Retina (tissue), 1 donor: ENCODE measurements at places on chromosomes 16 and 17.
A peak's percentile ranks its signal among the peaks of the same experiment; 100 is the strongest.

DNA sequence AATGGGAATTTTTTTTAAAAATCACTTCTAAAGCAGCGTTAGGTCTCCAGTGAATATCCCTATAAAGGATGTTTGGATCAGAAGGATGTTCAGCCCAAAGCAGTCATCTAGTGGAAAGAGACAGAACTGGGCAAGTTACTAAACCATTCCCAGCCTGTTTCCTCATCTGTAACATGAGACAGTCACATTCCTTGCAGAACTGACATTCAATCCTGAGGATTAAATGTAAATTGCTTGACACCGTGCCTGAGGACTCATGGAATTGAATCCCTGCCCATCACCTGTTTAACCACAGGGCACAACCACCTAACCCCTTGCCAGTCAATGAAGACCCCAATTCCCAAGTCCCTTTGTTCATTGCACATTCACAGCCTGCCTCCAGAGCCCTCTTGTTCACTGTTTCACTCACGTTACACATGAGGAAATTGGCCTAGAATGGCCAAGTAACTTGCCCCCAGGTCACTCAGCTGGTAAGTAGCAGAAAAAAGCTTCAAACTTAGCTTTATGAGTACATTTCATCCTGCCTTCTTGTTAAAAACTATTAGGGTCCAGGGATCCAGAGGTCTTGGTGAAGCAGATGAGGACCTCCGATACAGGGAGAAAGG lies 1.4 kb downstream of the CMTM2 start:
- no peak for DNase-seq

GRCh38 chr16:81547194-81547938 lies 102.8 kb downstream of the CMIP start:
- DNase-seq: no peak

DNA sequence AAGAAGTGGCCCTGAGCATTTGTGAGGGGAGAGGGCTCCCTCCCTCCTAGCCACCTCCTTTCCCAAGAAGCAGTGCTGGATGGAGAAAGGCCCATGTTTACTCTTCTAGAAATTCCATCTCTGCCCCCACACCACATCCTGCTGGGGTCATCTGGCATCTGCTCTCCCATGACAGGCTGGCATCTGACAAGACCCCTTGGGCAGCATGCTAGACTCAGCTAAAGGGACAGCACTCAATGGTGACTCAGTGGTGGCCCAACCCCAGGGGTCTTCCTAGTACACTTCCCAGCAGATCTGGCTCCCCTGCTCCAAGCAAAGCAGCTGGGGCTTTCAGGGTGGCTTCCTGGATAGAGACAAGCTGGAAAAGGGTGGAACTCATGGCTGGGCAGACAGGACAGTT lies 14.4 kb downstream of the SLC38A7 start:
- no peak for DNase-seq

GRCh38 chr17:42541041-42541833 lies 5.2 kb downstream of the NAGLU start:
- DNase-seq: no peak

DNA sequence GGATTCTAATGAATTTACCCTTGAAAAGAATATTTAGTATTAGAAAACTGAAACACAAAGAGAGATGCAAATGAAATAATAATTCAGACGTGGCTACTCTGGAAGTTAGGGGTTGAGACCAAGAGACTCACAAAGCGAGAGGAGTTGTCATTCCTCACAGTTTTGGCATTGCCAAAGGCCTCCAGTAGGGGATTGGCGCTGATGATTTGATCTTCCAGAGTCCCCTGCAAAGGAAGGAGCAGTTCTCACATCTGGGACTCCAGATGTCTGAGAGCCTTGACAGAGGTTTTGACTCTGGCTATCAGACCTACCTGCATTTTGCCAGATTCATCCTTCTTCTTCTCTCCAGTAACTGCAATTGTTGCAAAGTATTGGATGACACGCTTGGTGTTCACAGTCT lies 6.6 kb downstream of the MYH8 start:
- DNase-seq: no peak

DNA sequence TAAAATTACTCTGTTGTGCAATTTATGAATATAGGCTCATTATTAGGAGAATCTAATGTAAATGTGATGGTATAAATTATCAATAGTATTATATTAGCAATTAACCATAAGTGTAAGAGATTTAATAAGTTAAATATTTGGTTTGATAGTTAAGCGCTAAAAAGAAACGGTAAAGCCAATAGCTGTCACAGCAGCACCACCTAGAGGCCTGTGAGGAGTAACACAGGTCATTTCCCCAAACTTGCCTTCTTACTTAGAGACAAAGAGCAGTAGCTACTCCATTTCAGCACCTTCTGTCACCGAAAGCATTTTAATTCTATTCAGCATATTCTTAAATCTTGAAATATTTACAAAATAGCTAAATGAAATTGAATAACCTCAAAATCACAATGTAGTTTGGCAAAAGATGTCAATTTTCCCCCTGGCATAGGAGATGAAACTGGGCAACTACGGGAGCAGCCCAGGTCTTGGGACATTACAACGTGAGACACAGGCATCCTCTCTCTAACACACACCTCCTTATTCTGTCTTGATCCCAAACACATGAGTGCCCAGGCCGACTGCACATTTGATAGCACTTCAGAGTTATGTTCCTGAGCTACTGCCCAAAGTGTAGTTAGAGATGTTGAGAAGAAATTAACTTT lies 14.3 kb upstream of the DYNLRB2 start:
- peak; percentile 70 for DNase-seq

- no peak for DNase-seq
Observed at GRCh38 chr16:14616280-14616679, 13.8 kb downstream of the PARN start.

DNA sequence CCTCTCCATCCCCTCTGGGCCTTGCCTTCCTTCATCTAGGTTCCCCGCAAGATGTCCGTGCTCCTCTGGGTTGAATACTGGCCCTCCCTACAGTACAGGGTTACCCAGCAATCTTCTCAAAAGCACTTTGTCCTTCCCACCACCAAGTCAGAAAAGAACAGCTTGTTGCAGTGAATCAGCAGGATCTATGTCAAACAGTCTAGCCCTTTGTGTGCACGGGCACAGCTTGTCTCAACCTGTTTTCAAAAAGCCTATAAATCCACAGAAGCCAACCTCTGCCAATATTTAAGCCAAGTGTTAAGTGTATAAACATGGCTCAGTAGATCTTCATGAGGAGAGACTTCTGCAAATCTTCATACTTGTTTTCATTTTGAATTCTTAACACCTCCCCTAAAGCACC lies 25.2 kb downstream of the C17orf67 start:
- DNase-seq: no peak

- DNase-seq: no peak
Observed at GRCh38 chr17:46979147-46979863, at the start of gene RPRML. Gene RPRML, minus strand, starts transcription at chr17:46979253. Its CDS starts 246 bp downstream, at chr17:46979007.

GRCh38 chr16:54928411-54929089 lies 2.1 kb upstream of the IRX5 start:
- peak; percentile 79 for DNase-seq

DNA sequence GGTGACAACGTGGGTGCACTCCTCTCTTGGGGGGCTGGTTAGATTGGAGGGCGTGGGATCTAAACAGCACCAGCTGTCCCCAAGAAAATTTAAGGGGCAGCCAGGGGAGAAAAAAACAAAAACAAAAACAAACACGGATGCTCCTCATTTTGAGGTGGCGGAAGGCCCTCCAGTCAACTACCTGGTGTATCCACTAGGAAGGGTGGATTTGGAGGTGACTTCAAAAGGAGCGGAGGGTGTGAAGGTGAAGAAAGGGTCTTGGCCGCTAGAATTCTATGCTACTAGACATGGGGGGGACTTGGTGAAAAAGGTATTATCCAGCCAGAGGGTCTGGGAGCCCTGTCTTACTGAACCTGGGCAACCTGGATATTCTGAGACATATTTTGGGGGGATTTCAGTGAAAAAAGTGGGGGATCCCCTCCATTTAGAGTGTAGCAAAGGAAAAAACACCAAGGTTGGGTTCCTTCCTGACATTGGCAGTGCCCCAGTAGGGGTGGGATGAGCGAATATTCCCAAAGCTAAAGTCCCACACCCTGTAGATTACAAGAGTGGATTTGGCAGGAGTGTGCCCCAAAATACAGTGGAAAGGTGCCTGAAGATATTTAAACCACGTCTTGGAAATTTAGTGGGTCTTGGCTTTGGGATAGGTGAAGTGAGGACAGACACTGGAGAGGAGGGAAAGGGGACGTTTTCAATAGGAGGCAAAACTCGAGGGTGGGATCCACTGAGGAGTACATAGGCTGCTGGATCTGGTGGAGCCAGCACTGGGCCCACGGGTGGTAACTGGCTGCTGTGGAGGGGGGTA lies 454 bp upstream of the FGF11 start:
- DNase-seq: no peak

GRCh38 chr17:76270770-76271668 lies 5.9 kb downstream of the UBALD2 start:
- no peak for DNase-seq

DNA sequence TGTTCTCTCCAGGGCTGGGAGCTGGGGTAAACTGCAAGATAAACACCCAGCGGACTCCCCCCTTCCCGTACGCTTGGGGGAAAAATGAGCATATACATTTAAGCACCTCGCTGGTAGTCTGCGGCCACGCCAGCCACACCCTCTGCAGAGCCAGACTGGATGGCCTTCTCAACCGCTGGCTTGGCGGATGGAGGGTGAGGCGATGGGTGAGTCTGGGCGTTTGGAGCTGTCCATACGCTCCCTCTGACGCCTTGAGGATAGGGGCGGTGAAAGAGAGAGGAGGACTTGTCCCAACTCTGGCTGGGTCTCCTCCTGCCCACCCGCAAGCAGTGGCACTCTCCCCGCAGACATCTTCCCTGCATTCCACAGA lies 1.0 kb downstream of the ITGA3 start:
- no peak for DNase-seq

GRCh38 chr16:53356478-53357207 lies 77.6 kb upstream of the RBL2 start:
- no peak for DNase-seq

DNA sequence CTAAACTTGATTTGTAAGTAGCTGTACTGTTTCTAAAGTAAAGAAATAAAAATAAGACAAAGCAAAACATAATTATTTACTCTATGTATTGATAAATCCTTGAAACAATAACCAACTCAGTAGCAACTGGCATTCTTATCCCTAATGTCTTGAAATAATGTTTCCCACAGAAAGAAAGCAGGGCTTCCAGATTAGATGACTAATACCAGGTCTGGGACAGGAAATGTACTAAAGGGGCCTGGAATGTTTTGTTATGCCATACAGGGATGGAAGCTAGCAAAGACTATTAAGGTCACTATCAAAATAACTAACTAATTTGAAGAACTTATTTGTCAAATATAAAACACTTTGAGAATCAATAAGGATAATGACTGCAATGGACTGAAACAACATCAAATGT lies 82.1 kb downstream of the CFDP1 start:
- DNase-seq: no peak

GRCh38 chr16:65618333-65618732 lies 496.5 kb upstream of the CDH11 start:
- DNase-seq: no peak

DNA sequence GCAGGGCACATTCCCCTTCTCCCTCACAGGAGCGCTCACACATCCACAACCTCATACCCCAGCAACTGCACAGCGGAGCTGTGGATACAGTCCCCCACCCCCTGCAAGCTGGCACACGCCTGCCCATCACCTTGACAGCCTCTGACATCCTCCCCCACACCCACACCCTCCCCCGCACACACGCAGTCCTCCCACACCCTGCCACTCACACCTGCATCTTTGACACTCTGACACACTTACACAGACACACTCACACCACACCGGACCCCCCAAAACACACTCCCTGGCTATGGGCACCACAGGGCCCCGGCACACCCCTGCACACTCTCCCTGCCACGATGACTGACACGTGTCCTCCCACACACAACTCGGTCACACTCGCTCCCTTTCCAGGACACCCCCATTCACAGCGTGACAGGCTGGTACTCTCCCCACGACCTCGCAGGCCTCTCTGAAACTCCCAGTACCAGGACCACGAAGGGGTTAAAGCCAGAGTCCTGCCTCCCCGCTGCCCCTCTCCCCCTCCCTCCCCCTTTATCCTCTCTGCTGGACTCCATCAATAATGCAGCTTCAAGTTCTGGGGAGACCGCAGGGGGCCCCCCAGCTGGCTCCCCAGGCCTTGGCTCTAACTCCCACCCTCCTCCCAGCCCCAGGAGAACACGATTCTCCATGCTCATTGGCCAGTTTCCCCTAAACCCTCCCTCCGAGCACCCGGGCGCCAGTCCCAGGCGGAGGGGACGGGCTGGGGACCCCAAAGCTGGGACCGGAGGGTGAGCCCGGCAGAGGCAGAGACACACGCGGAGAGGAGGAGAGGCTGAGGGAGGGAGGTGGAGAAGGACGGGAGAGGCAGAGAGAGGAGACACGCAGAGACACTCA lies at the start of gene PPP1R1B:
Gene PPP1R1B (plus strand): TSS at position 782 of the 876 bp plus-strand sequence. CDS start 441 bp downstream, outside the sequence.
- DNase-seq: peak; percentile 56

DNA sequence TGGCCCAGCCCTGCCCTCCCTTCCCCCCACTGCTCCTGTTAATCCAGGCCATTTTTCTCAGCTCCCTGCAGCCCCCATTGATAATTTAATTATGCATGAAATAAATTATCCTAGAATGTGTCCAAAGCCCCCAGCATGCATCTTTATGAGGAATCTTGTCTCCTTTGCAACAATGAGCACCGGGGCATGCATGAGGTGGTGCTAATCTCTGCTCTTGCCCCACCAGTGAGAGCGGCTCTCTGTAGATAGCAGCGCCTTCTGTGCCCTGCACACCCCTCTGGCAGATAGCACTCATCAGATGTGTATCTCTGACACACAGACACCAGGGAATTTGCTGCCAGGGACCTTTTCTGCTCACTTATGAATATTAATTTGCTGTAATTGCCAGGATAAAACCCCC lies 140.2 kb upstream of the CDC42EP4 start:
- no peak for DNase-seq

DNA sequence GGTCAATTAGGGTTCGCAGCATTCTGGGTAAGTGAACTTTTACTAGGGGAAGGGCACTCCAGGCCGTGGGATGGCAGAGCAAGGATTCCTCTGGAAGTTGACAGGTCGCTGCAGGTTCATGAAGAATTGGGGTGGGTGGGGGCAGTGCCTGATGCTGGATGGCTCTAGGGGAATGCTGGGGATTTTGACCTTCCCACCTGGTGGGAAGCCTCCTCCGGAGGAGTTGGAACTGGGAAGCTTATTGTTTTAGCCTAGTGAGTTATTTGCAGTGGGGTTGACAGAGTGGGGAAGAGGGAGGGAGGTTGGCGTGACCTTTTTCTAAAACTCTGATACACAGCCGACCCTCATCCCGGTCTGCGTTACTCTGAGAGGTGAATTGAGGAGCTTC lies 606 bp upstream of the C17orf113 start:
- DNase-seq: peak; percentile 45

DNA sequence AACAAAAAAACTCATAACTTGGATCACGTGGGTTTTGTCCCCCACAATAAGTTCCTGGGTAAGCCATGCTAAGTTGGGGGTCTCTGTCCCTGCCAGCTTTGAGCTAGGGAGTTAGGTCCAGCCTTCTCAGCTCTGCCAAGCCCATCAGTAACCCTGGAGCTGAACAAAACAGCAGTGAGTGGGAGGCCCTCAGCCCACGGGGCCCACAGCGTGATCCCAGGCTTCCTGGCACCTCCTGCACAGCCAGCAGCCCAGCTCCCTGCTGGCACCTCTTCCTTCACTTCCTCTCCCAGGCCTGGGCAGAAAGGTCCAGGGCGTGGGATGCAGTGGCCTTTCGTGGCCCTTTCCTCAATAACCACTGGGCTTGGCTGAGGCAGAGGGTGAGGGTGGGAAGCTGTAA lies 35.5 kb upstream of the CDC42EP4 start:
- DNase-seq: no peak
